ENCODE measurements at places on chromosomes 5 and 9.
A peak's percentile ranks its signal among the peaks of the same experiment; 100 is the strongest.

DNA sequence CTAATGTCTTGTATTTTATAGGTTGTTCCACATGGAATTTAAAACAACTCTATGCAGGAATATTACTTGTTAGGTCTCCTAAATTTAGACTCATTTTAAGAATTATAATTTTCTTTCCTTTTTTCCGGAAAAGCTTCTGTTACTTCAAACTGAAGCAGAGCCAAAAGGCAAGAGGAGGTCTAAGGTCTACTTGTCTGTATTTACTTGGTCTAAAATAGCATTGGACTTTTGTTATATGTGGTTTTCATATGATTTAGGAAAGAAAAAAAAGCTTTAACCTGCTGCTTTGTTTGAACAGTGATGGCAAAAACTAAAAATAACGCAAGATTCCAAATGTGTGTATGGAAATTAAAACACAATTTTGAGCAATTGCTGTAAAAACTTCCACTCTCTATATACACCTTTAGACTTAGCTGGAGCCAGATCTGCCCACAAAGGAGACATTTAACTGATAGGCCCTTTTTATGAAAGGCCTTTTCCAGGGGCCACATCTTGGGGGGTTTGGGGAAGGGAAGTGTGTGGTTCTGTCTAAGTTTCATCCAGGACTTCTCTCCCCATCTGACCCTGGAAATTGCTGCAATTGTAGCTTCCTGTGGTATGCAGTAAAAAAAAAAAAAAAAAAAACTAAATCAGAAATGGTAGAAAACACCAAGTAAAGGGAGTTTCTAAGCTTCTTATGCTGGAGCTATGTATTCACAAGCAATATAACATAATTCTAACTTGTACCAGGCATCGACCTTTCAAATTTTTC is 307.7 kb upstream of the MEF2C start:
- no peak for DNase-seq

DNA sequence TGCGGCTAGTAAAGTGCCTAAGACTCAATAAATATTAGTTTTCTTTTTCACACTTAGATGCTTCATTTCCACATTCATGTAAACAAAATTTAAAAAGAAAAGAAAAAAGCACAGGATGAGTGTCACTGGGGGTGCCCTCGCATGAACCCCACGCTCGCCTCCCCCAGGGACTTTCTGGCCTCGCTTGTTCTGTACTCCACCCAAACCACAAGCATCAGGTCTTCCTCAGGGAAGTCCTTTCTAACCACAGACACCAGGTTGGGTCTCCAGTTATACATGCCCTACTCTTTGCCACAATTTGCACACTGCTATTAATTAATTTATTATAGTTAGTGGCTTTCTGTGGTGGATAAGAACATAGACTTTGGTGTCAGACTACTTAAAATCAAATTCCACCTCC is 92.4 kb downstream of the RORB start:
- no peak for DNase-seq

- no peak for DNase-seq
Observed at GRCh38 chr5:124990723-124991122, 244.3 kb upstream of the ZNF608 start.

GRCh38 chr5:74243634-74244033 is 396.9 kb downstream of the ENC1 start:
- DNase-seq, result no peak

- DNase-seq, result no peak
Observed at GRCh38 chr5:176391999-176392398, 3.4 kb downstream of the HIGD2A start.

GRCh38 chr5:160233215-160233614 is 3.9 kb downstream of the FABP6 start:
- DNase-seq, result no peak

DNA sequence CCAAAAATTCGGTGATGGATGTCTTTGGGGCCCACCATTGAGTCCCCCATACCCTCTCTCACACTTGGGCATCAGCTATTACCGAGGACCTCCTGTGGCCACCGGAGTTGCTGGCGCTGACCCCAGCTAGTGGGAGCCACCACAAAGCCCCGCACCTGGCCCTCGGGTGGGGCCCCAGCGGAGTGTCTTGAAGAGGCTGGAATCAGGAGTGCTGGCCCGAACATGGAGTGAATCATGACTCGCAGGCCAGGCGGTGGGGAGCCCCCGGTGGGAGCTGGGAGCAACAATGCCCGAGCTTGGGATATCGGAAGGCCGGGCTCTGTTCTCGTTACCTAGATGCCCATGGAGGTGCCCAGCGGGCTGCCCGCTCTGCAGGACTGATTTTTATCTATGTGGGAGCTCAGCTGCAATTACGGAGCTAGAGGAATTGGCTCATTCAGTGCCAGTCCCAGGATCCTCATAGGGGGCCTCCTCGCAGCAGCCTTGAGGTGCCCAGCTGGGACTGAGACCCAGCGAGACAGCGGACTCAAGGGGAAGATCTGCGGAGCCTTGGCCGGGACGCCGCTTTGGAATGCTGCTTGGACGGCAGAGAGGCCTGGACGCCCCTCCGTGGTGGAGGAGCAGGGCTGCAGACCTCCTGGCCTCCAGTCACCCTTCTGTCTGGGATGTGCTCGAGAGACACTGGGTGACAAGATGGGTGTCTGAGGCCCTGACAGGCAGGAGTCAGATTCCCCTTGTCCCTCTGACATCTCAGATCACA is 70.8 kb downstream of the PSMB7 start:
- DNase-seq, result no peak

DNA sequence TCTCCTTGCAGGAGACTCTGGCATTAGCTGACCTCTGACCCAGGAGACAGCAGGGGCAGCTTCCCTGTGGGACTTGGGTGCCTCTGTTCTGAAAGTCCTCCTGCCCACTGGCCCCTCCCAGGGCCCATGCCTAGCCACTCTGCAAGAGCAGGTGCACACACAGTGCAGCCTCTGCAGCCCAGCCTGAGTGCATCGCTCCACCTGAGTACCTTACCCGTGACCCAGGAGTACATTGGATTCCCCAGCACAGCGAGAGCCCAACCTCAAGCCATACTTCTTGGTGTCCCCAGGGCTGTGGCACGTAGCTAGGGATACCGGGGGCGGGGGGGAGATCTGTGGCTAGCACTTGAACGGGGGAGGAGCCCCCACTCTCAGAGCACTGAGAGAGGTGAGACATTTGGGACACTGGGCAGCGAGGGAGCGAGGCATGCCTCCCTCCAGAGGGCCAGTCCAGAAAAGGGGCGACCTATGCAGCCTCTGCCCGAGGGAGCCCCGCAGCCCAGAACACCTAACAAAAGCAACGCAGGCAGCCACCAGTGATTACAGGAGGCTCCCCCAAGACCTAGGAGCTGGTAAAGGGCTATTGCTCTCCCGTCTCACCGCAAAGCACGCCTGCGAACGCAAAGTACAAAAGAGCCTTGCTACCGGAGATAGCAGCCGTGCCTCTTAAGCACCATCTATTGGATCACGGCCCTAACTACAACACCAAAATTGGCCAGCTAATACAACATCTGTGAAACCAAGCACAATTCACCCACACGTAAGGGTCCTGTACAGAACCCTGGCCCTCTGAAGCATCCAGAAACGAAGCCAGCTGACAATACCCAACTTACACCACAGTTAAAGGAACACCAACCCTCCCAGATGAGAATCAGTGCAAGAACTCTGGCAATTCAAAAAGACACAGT is 826 bp upstream of the PRDM9 start:
- DNase-seq, result no peak

DNA sequence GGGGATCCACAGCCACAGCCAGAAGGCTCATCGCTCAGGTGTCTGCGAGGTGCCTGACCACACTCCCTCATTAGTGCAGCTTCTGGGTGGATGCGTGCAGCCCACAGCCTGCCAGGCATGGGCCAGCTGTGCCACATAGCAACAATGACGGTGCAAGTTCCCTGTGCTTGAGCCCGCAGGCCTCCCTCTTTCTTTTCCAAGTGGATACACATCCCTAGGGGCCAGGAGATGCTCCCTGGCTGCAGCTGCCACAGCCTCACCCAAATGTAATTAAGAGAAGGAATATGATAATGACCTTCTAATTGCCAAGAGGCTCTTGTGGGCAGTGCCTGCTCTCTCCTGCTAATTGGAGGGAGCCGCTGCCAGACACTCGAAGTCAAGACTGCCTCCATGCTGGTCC is 116.0 kb upstream of the PPP1R26 start:
- DNase-seq, result no peak

DNA sequence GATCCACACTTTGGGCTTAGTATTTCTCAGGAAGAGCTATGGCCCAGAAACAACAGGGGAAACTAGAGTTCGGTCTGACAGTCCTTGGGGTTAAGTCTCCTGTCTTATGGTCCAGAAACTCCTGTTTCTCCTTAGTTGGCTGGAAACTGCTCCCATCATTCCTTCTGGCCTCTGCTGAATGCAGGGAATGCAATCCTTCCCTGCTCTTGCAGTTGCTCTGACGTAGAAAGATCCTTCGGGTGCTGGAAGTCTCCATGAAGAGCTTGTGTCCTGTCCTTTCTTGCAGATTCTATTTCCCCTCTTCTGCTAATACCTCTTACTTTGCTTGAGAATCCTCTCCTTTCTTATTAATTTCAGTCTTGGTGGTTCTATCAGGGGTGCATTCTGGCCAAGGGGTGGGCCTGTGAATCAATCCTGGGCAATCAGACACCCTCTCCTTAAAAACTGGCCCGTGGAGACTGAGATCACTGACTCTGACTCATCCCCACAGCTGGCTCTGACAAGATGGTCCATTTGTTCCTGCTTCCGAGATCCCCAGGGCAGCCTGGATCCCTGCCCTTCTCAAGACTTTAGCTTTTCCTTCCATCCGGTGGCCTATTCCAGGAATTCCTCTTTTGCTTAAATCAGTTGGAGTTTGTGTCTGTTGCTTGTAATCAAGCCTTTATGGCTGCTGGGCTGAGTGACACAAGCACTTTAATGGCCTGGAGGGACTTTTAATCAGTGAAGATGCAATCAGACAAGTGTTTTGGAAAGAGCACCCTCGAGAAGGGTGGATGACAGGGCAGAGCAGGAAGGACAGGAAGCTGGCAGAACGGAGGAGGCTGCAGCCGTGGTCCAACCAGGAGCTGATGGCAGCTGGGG is 23.7 kb downstream of the PTGS1 start:
- no peak for DNase-seq

DNA sequence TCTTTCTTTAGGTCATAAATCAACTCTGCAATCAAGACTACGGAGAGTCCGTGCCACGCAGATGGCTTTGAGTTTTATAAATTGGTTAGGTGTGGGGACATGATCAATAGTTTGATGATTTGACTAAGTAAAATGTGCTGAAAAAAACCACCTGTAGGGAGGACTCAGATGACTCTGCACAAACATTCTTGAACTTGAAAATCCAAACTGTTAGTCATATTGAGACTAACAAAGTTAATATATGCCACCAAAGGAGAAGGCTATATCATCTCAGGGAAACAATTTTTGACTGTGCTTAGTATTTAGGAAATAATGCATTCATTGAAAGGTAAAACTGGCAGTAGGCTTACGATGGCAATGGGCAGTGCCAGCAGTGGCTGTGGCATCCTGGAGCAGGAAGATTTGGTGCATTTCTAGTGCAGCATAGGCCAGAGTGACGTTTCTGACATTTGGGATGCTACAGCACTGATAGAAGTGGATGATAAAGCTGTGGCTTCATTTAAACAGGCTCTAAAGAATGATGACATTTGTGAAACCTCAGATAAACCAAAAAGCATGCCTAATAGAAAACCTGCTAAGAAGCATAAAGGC is 291.1 kb downstream of the MLLT3 start:
- DNase-seq, result no peak

DNA sequence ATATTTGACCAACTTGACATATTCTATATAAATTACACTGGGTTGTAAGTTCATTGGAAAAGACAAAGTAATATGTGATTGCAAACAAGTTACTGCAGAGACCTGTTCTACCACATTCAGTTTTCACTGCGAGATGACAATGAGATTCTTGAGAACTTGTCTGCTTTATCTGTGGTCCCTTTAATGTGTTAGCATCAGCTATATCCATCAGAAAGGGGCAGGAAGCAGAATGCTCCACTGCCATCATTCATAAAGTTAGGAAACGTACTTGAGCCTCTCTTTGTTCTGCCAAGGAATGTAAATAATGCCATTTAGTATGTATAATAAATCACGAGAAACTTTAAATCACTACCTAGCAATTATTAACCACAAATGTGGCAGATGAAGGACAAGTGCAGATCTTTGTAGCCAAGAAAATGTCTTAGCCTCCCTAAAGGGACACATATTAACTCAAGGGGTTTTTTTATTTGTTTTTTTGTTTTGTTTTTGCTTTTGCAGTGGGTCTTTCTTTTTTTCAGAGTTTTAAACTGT is 59.4 kb downstream of the GIN1 start:
- no peak for DNase-seq

- no peak for DNase-seq
Observed at GRCh38 chr5:142925795-142926194, 155.6 kb downstream of the ARHGAP26 start.

GRCh38 chr9:693201-694091 is 148.1 kb upstream of the DMRT1 start:
- no peak for DNase-seq

DNA sequence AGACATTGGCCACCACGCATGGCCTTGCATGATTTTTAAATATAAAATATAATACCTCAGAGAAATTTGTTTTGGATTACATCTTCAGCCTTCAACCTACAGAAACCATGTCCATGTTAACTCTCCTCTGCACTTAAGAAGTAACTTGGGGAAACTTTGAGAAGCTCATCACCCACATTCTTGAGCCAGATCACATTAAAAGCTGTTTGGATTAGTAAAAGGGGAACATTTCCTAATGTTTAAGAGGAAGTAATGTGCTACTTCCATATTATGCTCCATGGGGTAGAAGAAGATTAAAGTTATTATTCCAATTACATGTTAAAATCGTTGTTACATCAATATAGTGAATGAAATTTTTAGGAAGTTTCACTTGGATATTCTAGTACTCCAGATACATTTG is 10.4 kb upstream of the CEP120 start:
- no peak for DNase-seq

DNA sequence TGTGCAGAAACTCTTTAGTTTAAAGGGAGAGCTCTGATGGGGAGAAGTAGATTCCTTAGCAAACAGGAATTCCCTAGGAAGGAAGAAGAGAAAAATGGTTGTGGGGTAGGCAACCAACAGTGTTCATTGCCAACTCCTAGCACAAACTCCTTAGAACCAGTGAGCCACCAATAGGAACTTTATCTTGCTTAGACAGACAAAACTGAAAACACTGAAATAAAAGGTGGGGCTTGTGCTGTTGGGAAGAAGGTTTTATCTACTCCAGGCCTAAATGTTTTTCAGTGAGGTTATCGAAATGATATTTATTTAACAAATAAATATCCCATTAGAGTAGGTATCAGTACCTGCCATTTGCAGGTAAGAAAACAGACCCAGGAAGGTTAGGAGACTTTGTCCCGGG is 7.7 kb upstream of the GLRX start:
- DNase-seq, result no peak

- no peak for DNase-seq
Observed at GRCh38 chr9:17004500-17004899, 130.3 kb upstream of the CNTLN start.

- no peak for DNase-seq
Observed at GRCh38 chr5:81972492-81972783, 615 bp downstream of the ATG10 start.

GRCh38 chr5:172479034-172479783 is 24.9 kb upstream of the SH3PXD2B start:
- DNase-seq, result peak; percentile 64

- no peak for DNase-seq
Observed at GRCh38 chr9:27491154-27491553, 32.9 kb upstream of the IFNK start.

GRCh38 chr5:180618487-180618828 is 27.2 kb upstream of the SCGB3A1 start:
- no peak for DNase-seq

GRCh38 chr9:65449423-65449822 is 164.4 kb upstream of the FOXD4L5 start:
- DNase-seq, result no peak

GRCh38 chr5:80755626-80756025 is 100.8 kb upstream of the DHFR start:
- DNase-seq, result no peak

GRCh38 chr5:179403426-179404147 is 58.3 kb upstream of the ADAMTS2 start:
- no peak for DNase-seq
